Pancreas (tissue), 10 donors: ENCODE measurements at places on chromosomes 13 and 19. TPM values are rescaled to one million over a fixed set of nuclear protein-coding genes. Genes with fewer than 3 reads are reported as not detected.

DNA sequence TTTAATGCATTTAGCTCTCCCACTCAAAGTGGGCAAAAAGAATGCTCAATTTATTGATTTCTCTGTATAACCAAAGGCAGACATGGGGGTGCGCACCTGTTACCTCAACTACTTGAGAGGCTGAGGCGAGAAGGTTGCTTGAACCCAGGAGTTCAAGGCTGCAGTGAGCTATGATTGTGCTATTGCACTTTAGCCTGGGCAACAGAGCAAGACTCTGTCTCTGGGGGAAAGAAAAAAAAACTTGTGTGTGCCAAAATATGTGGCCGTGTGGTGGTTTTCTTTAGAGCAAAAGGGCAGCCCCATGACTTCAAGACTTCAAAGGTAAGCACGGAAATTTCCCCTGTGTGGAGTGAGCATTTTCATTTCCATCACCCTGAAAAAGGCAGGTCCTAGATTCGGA is 81.9 kb downstream of the IPO5 start:
- H3K4me3 ChIP-seq = no peak overlapping the region
- no peaks in the 10 kb centered on the region for H3K27me3 ChIP-seq
- no peaks in the 10 kb centered on the region for H3K36me3 ChIP-seq
- no peaks in the 10 kb centered on the region for H3K4me1 ChIP-seq
- no peak for DNase-seq

TNNI3 gene
- polyA plus RNA-seq = 2.2 TPM

- H3K4me1 ChIP-seq = peaks cover 4% of the 10 kb centered on the region
- H3K36me3 ChIP-seq = no peaks in the 10 kb centered on the region
- H3K27ac ChIP-seq = no peak overlapping the region
- no peaks in the 10 kb centered on the region for H3K27me3 ChIP-seq
- no peak overlapping the region for H3K4me3 ChIP-seq
These were observed 3.4 kb upstream of the ZNF333 start for GRCh38 chr19:14686411-14686810.

DNA sequence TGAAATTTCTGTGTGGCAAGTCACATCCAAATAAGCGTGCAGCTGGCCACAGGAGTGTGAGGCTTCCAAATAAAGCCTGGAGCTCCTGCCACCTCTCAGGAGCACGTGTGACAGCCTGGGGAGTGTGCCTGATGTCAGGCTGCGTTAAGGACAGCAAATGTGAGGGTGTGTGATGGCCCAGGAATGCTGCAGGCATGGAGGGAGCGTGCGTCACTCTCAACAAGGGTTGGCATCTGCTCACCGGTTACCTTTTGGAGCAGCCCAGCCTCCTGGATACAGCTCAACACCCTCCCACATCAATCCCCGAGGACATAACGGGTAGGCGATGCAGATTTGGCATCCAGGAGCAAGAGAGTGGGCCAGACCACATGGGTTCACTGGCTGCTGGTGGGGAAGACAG is 19.0 kb downstream of the NUMBL start:
- no peak overlapping the region for H3K4me3 ChIP-seq
- no peak overlapping the region for H3K27ac ChIP-seq
- H3K4me1 ChIP-seq = no peaks in the 10 kb centered on the region
- no peak for DNase-seq
- H3K36me3 ChIP-seq = no peaks in the 10 kb centered on the region
- H3K27me3 ChIP-seq = no peaks in the 10 kb centered on the region

DNA sequence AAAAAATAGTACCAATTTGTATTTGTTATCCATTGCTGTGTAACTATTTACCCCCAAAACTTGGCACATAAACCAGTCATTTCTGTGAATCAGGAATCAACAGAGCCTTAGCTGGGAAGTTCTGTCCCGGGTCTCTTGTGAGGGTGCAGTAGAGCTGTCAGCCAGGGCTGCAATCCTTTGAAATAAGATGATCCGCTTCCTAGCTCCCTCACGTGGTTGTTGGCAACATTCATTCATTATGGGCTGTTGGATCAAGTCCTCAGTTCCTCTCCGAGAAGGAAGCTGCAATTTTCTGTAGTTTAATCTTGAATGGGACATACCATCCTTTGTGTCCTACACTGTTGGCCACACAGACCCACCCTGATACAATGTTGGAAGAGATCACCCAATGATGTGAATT is 277.2 kb downstream of the SUCLA2 start:
- no peak overlapping the region for H3K27ac ChIP-seq
- H3K4me3 ChIP-seq = no peak overlapping the region
- no peaks in the 10 kb centered on the region for H3K4me1 ChIP-seq
- no peak for DNase-seq

ENOX1 gene
- polyA plus RNA-seq = 0.75 TPM

ZNF441 gene
- 2.5 TPM for polyA plus RNA-seq

GRCh38 chr19:35087393-35087792 is 28.2 kb upstream of the FXYD3 start:
- no peaks in the 10 kb centered on the region for H3K36me3 ChIP-seq
- H3K27me3 ChIP-seq = no peaks in the 10 kb centered on the region
- H3K4me1 ChIP-seq = no peaks in the 10 kb centered on the region
- DNase-seq = no peak
- H3K27ac ChIP-seq = no peak overlapping the region

TGFB1 gene
- 4.0 TPM for polyA plus RNA-seq

- no peak overlapping the region for H3K27ac ChIP-seq
- no peak for DNase-seq
- no peaks in the 10 kb centered on the region for H3K4me1 ChIP-seq
- no peaks in the 10 kb centered on the region for H3K27me3 ChIP-seq
- no peak overlapping the region for H3K4me3 ChIP-seq
These were observed 62.9 kb downstream of the SMARCA4 start for GRCh38 chr19:11023710-11024109.

TEX101 gene
- not detected for polyA plus RNA-seq

SSBP4 gene
- polyA plus RNA-seq = 116 TPM

GRCh38 chr13:86737334-86737932 is 933.7 kb upstream of the SLITRK5 start:
- no peak overlapping the region for H3K4me3 ChIP-seq
- H3K4me1 ChIP-seq = no peaks in the 10 kb centered on the region
- DNase-seq = no peak

GRCh38 chr13:99157046-99157445 is 43.6 kb upstream of the UBAC2 start:
- H3K4me1 ChIP-seq = no peaks in the 10 kb centered on the region
- H3K27me3 ChIP-seq = no peaks in the 10 kb centered on the region
- H3K4me3 ChIP-seq = no peak overlapping the region
- no peaks in the 10 kb centered on the region for H3K36me3 ChIP-seq

DNA sequence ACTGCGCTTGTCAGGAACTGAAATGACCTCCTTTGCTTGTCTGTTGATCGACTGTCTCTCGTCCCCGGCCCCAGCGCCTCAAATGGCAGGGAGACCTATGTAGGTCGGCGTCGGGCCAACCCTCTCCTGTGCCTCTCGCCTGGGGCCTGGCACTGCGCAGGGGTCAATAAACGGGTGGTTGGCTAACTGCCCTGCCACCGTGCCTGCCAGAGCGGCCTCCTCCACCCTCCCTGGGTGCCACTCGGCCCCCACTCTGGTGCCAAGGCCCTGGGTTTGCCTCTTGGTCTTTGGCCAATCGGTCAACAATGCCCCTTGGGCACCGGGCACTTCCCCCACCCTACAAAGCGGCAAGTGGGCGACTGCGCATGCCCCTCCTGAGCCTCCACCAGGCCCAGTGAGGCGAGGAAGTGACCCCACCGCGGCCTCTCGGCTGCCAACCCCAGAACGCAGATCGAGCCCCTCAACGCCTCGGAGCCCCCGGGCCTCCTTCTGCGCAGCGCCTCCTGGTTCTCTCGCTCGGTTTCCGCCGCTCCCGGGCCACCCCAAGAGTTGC is 1.1 kb downstream of the KEAP1 start:
- peak overlapping the region; percentile 99 for H3K27ac ChIP-seq
- DNase-seq = peak; percentile 95
- no peaks in the 10 kb centered on the region for H3K27me3 ChIP-seq

- H3K4me3 ChIP-seq = no peak overlapping the region
- H3K36me3 ChIP-seq = peaks cover 8% of the 10 kb centered on the region
- H3K27ac ChIP-seq = peak overlapping the region; percentile 15
- H3K27me3 ChIP-seq = no peaks in the 10 kb centered on the region
- no peak for DNase-seq
These were observed 5.5 kb downstream of the NR2F6 start for GRCh38 chr19:17240062-17240752.

GRCh38 chr13:98622931-98623331 is 46.0 kb upstream of the STK24 start:
- no peak overlapping the region for H3K27ac ChIP-seq
- no peaks in the 10 kb centered on the region for H3K36me3 ChIP-seq
- no peaks in the 10 kb centered on the region for H3K4me1 ChIP-seq
- DNase-seq = no peak

GRCh38 chr19:21460686-21461085 is 44.7 kb upstream of the ZNF429 start:
- no peaks in the 10 kb centered on the region for H3K4me1 ChIP-seq
- H3K36me3 ChIP-seq = no peaks in the 10 kb centered on the region
- H3K27me3 ChIP-seq = no peaks in the 10 kb centered on the region
- H3K4me3 ChIP-seq = no peak overlapping the region

- H3K36me3 ChIP-seq = no peaks in the 10 kb centered on the region
- DNase-seq = no peak
- no peak overlapping the region for H3K27ac ChIP-seq
- no peaks in the 10 kb centered on the region for H3K27me3 ChIP-seq
- H3K4me1 ChIP-seq = peaks cover 4% of the 10 kb centered on the region
- no peak overlapping the region for H3K4me3 ChIP-seq
These were observed 1.6 kb downstream of the JAK3 start for GRCh38 chr19:17846146-17846545.

CDX2 gene
- 3.5 TPM for polyA plus RNA-seq

- H3K36me3 ChIP-seq = no peaks in the 10 kb centered on the region
- H3K27me3 ChIP-seq = no peaks in the 10 kb centered on the region
- H3K27ac ChIP-seq = no peak overlapping the region
- H3K4me3 ChIP-seq = no peak overlapping the region
- H3K4me1 ChIP-seq = peaks cover 9% of the 10 kb centered on the region
These were observed 410.5 kb downstream of the KCNRG start for GRCh38 chr13:50425772-50426171.

FFAR2 gene
- polyA plus RNA-seq = 0.30 TPM

GRCh38 chr13:20696073-20696472 is 7.4 kb upstream of the IL17D start:
- H3K36me3 ChIP-seq = no peaks in the 10 kb centered on the region
- H3K4me3 ChIP-seq = no peak overlapping the region
- no peaks in the 10 kb centered on the region for H3K27me3 ChIP-seq
- no peak for DNase-seq
- H3K4me1 ChIP-seq = no peaks in the 10 kb centered on the region

GPC5 gene
- 0.35 TPM for polyA plus RNA-seq

GRCh38 chr19:19105365-19106055 is 32.8 kb downstream of the TMEM161A start:
- no peak overlapping the region for H3K4me3 ChIP-seq
- no peaks in the 10 kb centered on the region for H3K4me1 ChIP-seq
- H3K27ac ChIP-seq = no peak overlapping the region
- H3K27me3 ChIP-seq = no peaks in the 10 kb centered on the region
- no peak for DNase-seq

DNA sequence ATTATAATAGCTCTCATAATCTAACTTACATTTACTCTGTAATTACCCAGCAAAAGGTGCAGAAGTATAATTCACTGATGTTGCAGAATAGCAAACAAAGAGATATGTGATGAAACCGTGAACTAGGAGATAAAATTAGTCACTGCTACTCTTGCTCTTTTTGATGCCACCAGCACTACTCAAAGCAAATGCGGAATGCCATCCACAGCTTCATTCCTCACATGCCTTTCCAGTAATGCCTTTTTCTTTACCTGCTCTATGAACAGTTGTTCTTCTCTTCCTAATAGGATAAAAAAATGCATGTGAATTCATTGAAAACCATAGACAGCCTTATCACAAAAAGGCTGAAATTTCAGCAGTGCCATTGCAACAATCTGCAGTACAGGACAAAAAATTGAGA is 1129.5 kb downstream of the DIAPH3 start:
- H3K36me3 ChIP-seq = no peaks in the 10 kb centered on the region
- H3K27ac ChIP-seq = no peak overlapping the region
- no peak overlapping the region for H3K4me3 ChIP-seq

FCAR gene
- 0.07 TPM for polyA plus RNA-seq

GRCh38 chr19:18388100-18388959 is 2.4 kb downstream of the GDF15 start:
- H3K27me3 ChIP-seq = no peaks in the 10 kb centered on the region
- no peaks in the 10 kb centered on the region for H3K36me3 ChIP-seq
- DNase-seq = peak; percentile 80
- H3K4me3 ChIP-seq = peak overlapping the region; percentile 61

RFPL4A gene
- polyA plus RNA-seq = 0.70 TPM

DNA sequence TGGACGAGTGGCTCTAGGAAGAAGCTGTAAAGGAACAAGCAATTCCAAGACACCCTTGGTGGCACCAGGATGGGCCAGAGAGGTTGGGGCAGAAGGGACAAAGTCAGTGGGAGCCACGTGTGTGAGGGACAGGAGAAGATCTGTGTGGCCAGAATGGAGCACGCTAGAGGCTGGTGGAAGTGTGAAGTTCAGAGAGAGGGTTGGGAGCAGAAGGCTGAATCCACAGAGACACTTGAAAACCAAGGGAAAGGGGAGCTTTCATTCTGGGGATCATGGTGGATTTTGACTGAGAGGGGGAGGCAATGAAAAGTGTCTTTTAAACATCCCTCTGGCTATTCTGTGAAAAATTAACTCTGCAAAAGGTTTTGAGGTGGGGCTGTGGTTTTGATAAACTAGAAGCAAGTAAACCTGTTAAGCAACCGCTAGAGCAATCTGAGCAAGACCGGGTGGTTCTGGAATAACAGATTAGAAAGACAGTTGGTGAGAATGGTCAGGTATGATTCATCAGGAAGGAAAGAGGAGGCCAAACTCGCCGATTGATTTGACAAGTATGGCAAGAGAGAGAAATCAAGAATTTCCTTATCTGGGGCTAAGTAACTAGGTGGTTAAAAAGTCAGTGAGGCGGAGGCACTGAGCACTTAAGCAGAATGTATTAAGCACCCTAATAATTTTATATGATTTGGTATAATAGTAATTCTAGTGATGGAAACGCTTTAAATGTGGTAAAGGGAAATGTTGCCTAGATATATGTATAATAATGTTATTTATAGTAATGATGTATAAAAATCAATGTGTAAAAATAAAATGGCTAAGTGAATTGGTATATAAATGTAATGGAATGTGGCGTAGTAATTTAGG is 140.0 kb downstream of the MYO16 start:
- no peaks in the 10 kb centered on the region for H3K36me3 ChIP-seq
- no peaks in the 10 kb centered on the region for H3K27me3 ChIP-seq
- H3K27ac ChIP-seq = no peak overlapping the region
- no peak overlapping the region for H3K4me3 ChIP-seq

- no peak overlapping the region for H3K27ac ChIP-seq
- no peak overlapping the region for H3K4me3 ChIP-seq
- no peak for DNase-seq
- H3K36me3 ChIP-seq = no peaks in the 10 kb centered on the region
- no peaks in the 10 kb centered on the region for H3K4me1 ChIP-seq
These were observed 18.6 kb downstream of the C13orf46 start for GRCh38 chr13:113955235-113955634.

ALG5 gene
- polyA plus RNA-seq = 49.5 TPM
